ENCODE measurements at places on chromosomes 11 and 22.
A peak's percentile ranks its signal among the peaks of the same experiment; 100 is the strongest.

GRCh38 chr11:44626645-44627044 lies 61.2 kb downstream of the CD82 start:
- DNase-seq, result no peak

DNA sequence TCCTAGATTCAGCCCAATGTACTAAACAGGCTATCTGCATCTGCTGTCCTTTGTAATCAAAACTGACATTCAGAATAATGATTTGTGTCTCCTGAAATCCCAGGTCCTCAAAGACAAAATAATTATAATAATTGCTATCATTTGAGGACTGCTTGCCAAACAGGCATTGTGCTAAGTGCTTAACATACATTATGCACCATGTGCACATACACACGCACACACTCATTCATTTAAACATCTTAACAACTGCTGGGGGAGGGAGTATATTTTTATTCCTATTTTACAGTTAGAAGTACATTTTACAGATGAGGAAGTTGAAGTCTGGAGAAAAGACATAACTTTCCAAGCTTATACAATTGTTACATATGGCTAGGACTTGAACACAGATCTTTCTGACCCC lies 308.0 kb upstream of the ZC3H12C start:
- DNase-seq, result no peak

GRCh38 chr11:65066315-65066714 lies 8.0 kb upstream of the NAALADL1 start:
- no peak for DNase-seq

DNA sequence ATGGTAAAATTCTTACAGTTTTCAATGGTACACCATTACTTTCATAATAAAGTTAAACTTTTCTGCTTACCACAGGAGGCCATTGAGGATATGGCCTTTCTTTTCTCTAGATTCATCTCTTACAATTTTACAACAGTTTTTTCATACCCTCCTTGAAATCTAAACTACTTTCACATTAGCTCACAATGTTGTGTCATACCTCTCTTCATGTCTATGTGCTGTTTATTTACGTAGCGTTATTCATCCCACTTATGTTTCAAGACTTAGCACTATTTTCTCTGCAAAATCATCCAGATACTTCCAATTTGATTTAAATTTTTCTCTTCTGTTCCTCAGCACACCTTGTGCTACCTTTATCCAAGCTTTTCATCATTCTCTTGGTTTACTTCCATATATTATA lies 123.3 kb downstream of the METTL15 start:
- DNase-seq, result no peak

- DNase-seq, result no peak
These were observed 190.4 kb downstream of the MAML2 start for GRCh38 chr11:96152623-96153022.

GRCh38 chr22:39282645-39283321 lies 36.6 kb downstream of the RPL3 start:
- DNase-seq, result peak; percentile 88

DNA sequence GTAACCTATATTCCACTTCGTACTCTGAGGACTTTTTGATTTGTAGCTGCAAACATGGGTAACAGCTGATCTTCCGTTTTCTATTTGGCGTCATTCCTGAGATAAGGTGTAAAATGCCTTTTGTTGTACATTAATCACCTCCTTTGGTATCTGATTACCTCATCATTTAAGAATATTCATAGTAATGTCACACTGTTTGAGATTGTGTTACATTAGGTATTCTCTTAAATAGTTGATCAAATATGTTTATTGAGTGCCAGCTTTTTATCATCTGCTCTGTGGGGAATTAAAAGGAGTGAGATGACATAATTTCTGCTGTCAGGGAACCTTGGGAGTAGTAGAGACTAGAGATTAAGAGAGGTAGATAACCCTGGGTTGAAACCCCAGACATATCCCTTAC lies 5.9 kb downstream of the NCAM1 start:
- no peak for DNase-seq

DNA sequence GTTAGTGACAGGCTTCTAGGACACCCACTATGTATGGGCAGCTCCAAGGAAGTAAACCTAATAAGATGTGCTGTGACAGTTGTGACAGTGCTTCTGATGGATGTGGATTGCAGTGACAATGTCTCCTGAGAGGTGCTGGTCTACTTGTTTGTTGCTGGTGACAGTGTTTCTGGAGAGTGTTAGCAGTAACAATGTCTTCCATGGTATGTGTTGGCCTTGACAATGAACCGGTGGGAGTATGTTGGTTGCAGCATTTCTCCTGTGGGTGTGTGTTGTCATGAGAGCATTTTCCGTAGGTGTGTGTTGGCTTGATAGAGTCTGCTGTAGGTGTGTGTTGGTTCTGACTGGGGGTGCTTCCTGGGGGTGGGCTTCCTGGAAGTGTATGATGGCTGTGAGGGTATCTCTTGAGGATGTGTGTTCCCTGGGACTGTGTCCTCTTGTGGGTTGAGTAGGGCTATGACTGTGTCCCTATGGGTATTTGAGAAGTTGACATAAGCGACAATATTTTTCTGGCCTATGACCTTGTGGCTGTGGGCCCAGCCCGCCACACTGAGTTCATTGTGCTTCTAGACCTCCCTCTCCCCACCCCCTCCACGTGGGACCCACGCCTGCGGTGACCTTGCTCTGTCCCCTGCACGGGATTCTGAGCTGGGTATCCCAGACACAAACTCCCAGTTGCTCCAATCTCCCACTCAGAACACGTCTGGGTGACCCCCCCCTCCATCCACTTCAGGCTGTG lies 1.2 kb downstream of the DCHS1 start:
- peak; percentile 47 for DNase-seq

DNA sequence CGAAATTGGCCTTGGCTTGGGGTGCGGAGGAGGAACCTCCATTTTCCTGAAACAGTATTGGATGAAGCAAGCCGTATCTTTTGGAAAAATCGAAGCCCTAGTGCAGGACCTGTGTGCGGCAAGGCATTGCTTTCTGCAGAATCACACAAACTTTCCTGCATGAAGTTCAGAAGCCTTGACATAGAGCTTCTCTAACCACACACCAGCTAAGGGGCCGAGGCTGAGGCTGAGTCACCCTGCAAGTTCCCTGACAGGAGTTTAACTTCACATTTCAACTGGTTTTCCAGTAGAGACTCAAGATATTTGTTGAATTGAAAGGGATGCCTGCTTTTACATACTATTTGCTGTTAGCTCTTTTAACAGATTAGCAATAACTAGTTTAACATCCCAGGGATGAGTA lies 67.8 kb downstream of the TCF20 start:
- no peak for DNase-seq

DNA sequence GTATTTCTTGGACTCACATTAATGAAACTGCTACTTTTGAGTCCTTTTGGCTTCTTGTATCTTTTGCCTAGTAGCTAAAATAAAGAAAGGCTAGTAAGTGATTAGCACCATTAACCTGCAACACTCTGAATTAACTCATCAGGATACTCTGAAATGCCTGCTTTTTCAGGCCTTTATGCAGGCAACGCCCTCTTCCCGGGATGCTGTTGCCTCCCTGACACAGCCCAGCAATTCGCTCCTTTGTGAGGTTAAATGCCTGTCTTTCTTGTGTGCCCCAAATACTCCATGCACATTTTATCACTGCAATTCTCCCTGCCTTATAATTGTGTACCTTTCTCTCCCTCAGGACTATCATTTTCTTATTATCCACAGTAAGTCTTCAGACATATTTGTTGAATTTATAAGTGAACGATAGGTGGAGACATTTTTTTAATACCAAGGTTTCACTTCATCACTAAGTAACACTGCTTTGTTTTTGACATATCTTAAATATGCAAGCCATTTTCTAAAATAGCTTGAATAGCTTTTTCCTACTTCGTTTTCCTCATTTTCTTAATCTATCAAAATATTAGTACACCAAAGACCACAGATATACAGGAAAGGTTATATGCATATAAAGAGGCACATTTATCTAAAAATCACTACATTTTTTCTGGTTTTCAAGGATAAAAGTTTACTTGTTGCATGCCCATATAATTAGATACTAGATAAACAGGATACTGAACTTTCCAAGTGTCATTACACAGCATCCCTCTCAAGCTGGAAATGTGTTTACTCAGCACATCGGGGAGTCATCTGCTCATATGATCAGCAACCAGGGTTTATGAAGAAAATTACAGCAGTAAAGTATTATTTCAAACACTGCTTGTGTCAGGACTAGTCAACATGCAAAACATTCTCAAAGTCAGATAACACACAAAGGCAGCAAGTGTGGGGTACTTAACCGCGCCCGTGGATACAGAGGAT lies 48.5 kb upstream of the DDI1 start:
- no peak for DNase-seq

- no peak for DNase-seq
These were observed 439.6 kb upstream of the CCDC90B start for GRCh38 chr11:83725728-83726127.

DNA sequence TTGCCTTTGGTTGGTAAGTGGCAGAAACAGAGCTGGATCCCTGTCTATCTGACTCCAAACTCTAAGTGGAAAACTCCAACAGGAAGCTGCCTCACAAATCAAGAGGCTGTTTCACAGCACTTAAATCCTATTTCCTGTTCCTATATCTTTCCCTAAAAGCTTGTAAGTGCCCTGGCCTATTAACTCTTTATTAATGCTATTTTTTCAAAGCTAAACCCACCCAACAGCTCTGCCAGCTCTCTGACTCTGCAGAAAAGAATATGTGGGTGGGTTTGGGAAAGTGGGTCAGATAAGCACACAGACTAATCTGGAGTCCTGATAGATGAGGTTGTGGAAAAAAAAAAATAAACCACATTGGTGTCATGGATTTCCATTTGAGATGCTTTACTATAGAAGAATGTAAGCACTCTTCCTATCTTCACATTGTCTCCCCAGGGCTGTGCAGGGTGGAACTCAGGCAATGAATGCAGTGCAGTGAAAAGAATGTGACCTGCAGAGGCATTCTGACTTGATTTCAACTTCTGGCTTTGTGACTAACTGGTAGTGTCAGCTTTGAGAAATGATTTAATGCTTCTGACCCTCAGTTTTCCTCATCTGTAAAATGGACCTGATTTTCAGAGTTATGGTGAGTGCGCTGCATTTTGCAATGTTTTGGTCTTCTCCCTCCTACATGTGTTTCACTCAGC lies 125.6 kb downstream of the AASDHPPT start:
- no peak for DNase-seq

- DNase-seq, result peak; percentile 89
These were observed 53.2 kb upstream of the BID start for GRCh38 chr22:17827466-17827865.

DNA sequence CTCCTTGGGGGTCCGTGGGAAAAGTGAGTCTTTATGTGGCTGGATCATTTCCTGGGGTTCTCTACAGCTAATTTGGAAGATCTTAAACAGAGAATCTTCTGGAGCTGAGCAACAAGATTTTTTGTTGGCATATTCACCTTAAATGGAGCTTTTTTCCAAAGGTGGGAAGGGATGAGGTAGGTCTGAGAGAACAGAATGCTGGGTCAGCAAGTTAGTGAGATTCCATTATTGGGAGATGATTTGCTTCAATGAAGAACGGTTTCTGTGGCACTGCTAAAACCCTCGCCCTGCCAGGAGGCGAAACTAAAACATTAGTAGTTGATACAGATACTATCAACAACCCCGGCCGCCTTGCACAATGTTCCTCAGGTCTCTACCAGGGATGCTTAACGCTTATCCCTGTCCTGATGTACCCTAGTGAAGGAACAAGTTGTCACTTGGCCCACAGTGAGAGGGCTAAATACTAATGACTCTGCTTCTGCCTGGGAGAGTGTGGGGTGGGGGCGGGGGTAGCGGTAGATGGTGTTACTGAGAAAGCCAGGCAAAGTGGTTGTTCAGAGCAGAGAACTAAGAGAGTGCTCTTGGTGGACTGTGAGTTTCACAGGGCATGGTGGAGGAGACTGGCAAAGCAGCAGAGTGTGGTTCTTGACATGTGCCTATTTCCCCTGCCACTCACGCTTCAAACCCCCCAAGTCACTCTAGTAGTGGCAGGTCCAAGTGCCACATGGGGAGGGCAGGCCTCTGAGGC lies 63.7 kb upstream of the CYP2D6 start:
- DNase-seq, result no peak

- peak; percentile 90 for DNase-seq
These were observed 52.7 kb upstream of the CCND1 start for GRCh38 chr11:69588270-69588669.

DNA sequence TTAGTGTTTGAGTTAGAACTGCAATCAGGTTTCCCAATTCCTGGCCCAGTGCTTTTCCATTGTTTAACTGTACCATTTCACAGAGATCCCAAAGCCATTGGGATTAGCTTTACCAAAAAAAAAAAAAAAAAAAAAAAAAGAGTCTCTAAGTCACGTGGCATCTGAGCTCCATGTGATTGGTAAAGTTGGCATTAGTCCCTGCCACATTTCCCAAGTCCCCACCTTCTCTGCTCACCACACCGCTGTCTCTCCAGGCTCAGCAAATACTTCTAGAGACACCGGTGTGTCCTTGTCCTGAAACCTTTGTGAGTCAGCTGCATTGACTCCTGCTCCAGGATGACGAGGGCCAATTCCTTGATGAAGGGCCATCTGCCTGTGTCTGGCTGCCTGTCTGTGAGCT lies 305.3 kb downstream of the KIRREL3 start:
- no peak for DNase-seq

DNA sequence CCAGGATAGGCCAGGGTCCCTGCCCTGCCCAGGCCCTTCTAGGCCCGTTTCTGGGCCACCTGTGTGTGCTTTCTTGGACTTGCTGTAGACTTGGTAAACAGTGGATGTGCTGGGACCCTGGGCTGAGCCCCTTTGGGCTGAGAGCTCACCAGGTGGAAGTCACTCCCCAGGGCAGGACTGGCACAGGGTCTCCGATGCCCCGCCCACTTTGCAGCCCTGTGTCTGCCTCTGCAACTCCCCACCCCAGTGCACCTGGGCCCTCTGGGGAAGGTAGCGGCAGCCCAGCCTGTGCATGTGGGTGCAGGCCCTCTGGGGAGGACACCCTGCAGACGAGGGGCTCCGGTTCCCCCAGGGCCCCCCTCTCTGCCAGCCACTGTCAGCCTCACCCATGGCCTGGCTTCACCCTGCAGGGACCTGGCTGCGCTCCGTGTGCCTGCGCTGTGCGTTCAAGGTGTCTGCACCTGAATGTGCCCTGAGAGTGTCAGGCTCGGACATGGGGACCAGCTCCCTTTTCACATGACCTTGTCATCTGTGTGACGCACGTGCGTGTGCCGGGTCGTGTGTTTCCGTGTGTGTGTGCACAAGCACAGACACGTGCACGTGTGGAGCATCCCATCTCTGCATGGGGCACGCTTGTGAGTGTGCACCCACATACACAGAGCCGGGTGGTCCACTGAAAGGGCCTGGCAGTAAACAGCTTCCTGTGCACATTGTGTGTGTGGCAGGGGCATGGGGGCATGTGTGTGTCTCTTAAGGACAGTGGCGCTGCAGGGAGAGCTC lies 118.5 kb downstream of the KCNQ1OT1 start:
- DNase-seq, result no peak

Data from lung microvascular endothelial cell (primary cell).